CD4-positive, alpha-beta T cell treated with Interleukin-12 subunit alpha and Interleukin-12 subunit beta, for 1 hour (primary cell): ENCODE measurements at places on chromosomes 1 and 21.

- no peak for DNase-seq
These were observed 1171.0 kb downstream of the MRPL39 start for GRCh38 chr21:24436236-24436635.

- no peak for DNase-seq
These were observed 558.2 kb upstream of the USP24 start for GRCh38 chr1:55773211-55773940.

DNA sequence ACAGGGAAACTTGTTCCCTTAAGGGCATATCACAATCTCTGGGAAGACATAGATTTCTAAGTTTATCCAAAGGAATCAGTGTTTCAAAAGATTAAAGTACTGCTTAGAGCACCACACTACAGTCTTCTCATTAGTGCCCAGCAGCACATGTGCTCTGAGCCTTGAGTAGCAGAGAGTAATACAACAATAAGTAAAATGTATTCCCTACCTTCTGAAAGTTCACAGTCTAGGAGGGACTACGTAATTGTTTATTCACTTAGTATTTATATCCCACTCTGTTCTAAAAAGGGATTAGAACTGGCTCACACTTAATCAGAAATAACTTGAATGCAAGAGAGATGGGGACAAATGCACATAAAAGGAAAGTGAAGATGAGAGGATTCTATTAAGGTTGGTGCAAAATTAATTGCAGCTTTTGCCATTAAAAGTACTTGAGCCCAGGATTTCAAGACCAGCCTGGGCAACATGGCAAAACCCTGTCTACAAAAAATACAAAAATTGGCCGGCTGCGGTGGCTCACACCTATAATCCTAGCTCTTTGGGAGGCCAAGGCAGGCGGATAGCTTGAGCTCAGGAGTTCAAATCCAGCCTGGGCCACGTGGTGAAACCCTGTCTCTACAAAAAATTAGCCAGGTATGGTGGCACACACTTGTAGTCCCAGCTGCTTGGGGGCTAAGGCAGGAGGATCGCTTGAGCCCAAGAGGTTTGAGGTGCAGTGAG lies 9.0 kb downstream of the SYNC start:
- DNase-seq, result no peak

DNA sequence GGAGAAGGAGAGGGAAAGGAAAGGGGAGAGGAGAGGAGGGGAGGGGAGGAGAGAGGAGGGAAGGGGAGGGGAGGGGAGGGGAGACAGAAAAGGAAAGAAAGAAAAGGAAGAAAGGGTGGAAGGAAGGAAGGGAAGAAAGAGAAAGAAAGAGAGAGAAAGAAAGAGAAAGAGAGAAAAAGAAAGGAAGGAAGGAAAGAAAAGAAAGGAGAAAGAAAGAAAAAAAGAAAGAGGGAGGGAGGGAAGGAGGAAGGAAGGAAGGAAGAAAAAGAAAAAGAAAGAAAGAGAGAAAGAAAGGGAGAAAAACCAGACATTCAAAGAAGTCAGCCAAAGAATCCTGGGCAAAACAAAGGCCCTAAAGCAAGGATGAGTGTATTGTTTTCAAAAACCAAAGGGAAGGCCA lies 125.7 kb upstream of the SPATA6 start:
- DNase-seq, result no peak

- DNase-seq, result no peak
These were observed 4.9 kb downstream of the VWA1 start for GRCh38 chr1:1440262-1441001.

GRCh38 chr1:8663915-8664329 lies 153.5 kb downstream of the RERE start:
- DNase-seq, result no peak

DNA sequence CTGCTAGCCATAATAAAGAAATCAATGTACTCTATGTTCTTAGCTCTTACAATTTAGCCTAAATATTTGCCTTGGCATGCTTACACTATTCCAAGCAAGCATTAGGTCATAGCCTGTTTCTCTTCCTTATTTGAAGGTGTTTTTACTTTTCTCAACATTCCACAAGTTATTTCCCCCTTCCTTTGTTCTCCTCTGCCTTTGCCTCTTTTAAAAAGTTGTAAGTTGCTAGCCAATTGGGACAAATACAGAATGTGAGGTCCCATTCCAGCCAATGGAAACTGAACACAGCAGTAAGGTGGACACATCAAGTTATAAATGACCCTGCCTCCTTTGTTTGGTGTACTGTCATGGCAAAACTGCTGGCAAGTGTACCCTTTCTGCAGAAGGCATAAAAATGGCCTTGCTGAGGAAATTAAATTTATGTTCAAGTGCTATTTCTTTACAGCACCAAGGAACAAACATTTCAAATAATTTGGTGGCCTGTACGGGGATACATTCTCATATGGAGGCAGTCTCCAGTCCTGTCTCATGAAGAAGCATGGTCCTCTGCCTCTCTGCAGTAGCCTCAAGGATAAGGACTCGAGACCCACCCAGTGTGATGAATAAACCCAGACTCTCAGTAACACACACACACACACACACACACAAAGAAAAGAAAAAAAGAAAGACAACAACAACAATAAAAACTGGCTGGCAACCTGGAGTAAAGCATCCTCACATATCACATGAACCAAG lies 28.8 kb upstream of the FMO1 start:
- DNase-seq, result no peak

GRCh38 chr1:170010443-170010842 lies 64.1 kb downstream of the KIFAP3 start:
- DNase-seq, result peak; percentile 23

- DNase-seq, result no peak
These were observed 32.9 kb upstream of the CSF1 start for GRCh38 chr1:109877776-109878175.

- DNase-seq, result peak; percentile 13
These were observed 31.7 kb downstream of the IFNGR2 start for GRCh38 chr21:33434770-33435360.

- DNase-seq, result no peak
These were observed 13.8 kb downstream of the RGS4 start for GRCh38 chr1:163082971-163083370.
